Cerebellar cortex (tissue), 1 donor: ENCODE measurements at places on chromosomes 5 and 9.

DNA sequence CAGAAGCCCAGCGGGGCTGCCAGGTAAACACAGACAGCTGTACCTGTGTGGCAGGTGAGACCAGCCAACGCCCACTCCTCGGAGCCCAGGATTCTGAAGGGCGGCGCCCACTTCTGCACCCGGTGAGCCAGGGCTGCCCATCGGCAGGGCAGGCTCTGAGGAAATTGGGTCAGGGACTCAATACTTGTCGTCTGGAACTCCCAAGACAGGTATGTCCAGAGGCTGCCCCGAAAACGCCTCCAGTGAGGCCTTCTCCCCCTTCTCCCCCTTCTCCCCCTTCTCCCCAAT is 19.8 kb downstream of the GLT6D1 start:
- no peak for DNase-seq

DNA sequence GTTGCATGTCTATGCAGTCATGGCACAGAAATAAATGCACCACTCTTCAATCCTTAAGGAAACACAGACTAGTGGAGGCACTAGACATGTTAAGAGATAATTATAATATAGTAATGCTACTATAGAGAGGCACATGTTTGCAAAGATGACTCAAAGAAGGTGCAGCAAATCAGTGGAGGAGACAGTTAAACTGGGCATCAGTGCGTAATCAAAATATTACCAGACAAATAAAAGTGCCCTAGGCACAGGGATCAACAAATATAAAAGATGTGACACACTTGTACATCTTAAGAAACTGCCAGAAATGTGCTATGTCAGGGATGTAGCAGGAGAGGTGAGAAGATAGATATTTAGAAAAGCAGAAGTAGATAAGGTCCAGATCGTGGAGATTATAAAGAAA is 642.1 kb downstream of the SLCO4C1 start:
- no peak for DNase-seq

- DNase-seq, result peak; percentile 39
Measured at GRCh38 chr9:112757282-112757883, 6.8 kb downstream of the SNX30 start.

DNA sequence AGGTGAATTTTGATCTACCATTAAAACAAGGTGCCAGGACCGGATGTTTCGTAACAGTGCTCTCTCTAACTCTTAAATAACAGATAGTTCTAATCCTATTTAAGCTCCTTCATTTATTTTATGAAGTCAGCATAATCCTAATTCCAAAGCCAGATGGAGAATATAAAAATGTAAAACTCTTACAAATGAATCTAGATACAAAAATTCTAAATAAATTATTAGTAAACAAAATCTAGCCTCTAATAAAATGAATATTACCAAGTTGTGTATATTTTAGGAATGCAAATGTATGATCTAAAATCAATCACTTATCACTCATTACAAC is 32.4 kb upstream of the IL33 start:
- DNase-seq, result no peak

DNA sequence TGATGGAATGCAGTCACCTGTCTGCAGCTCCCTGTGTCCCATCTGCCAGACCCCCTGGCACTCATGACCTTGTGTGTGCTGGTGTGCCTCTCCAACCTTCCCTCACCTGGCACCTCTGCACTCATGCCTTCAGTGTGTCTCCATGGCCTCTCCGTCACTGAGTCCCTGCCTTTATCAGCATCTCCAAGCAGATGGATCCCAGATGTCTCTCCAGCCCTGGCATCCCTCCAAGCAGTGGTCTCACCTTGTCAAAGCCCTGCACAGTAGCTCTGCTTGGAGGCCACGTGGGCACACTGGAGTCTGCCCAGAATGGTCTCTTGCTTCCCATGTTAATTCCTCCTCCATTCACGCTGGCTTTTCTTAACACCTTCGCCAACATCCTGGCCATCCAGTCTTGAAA is 84.8 kb downstream of the DAP start:
- DNase-seq, result no peak

DNA sequence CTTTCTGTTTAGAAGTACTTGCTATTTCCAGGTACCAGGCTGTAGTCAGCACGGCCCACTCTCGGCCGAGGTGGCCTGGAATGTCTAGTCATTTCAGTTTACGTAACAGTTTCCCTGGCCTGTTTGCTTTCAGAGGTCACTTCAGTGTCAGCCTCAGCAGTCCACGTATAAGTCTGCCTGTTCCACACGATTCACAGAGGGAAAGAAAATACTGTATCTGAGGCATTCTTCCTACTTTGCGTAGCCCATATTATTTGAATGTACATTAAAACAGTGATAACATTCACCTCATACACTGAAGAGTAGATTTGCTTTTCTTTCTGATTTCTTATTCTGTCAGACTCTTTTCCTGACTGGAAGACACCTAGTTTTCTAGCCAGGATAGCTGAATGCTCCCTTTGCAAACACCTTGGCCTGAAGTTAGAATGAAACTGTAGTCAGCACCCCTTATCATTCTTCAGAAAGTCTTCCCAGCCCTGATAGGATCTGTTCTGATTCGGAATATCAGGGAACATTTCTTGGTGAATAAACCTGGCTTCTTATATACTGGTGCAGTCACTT is 140.9 kb downstream of the AOPEP start:
- peak; percentile 88 for DNase-seq
